ENCODE measurements at places on chromosomes 1 and 21.
A peak's percentile ranks its signal among the peaks of the same experiment; 100 is the strongest.

- no peak for DNase-seq
Observed at GRCh38 chr1:13871413-13871812, 171.4 kb downstream of the PRDM2 start.

GRCh38 chr1:15066191-15066590 is 87.4 kb upstream of the TMEM51 start:
- DNase-seq = no peak

DNA sequence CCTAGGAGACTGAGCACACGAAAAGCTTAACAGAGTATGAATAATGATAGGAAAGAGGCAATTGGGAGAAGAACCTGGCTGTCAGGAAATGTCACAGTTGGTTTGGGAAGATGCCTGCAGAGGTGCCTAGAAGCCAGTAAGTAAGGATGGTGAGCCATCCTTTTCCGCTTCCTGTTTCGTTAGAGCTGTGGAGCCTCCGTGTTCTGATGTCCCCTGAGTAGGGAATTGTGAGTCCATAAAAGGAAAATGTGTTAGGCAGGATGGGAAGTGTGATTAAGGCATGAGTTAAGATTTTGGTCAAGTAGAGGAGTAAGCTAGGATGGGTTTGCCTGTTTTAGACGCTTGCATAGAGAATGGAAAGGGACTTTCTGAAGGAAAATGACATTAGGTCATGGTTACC is 9.0 kb downstream of the CLIC4 start:
- no peak for DNase-seq

- peak; percentile 74 for DNase-seq
Observed at GRCh38 chr1:162285149-162285561, 91.5 kb downstream of the SPATA46 start.

GRCh38 chr1:93442741-93443140 is 5.2 kb upstream of the FNBP1L start:
- no peak for DNase-seq

DNA sequence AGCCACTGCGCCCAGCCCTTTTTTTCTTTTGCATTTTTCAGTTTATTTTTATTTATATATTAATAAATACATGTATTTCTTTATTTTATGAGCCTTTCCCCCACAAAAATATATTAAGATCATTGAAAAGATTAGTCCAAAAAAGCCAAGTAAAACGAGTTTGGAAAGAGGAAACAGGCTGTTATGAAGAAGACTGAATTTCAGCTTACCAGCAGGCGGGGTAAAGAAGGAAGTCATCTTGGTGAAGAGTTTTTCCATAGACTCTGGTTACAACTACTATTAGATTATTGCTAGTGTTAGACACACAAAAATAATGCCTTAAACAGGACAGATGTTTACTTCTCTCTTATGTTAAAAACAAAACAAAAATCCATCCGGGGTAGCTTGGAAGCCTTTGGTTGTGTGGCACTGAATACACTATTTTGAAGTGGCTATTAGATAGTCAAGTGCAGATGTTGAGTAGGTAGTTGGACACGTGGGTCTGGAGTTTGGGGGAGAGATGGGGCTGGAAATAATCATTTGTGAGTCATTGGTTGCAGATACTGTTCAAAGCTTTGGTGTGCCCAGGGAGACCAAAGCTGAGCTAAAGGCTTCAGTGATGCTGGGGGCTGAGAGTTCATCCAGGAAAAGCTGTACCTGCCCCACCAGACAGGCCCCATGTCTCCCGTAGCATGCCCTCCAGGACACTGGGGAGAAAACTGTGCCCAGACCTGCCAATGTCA is 8.7 kb upstream of the LRRC71 start:
- no peak for DNase-seq

DNA sequence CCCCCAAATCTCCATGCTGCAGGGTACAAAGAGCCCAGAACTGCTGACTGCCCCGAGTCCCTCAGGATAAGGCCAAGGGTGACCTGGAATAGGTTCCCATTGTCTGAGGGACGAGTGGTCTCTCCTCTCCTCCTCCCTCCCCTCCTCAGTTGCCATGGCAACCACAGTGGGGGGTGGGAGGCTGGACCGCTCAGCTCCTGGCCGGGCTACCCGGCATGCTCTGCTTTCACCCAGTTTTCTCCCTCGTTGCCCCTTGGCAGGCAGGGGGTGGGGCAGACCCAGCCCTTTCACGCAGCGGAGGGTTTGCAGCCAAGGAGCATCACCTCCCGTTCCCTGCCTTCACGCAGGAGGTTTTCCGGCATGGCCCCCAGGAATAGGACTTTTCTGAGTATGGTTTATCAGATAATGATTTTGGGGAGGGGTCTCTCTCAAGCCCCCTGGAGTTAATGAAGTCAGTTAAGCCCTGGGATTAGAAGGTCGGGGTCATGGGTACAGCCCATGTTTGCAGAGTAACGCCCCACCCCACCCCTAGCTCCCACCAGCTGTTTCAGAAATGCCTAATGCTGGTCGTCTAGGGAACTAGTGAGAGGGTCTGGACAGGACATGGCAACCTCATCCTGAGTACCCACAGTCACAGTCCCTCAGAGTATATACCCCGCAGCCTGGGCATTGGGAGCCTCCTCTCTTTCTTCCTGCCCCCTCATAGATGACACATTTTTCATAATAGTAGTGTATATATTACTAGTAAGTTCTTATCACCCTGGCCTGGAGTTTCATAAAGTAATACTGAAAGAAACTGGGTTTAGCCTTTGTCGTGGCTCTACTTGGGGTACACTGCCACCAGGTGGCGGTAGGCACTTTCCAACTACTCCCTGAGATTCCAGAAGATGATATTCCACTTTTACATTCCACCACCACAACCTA is 20.7 kb downstream of the C1QB start:
- no peak for DNase-seq
